A549 treated with Mapracorat at 1 μM for 4 hours (cell line): ENCODE measurements at places on chromosomes 12 and 14. TPM values are rescaled to one million over a fixed set of nuclear protein-coding genes. Genes with fewer than 3 reads are reported as not detected.

APOF gene
- not detected in 5 replicates for total RNA-seq

CMKLR1 gene
- 0.13 TPM in 1 of 5 replicates, not detected in the others for total RNA-seq

NGB gene
- total RNA-seq = not detected in 5 replicates

POTEG gene
- not detected in 5 replicates for total RNA-seq

STAB2 gene
- total RNA-seq = not detected in 5 replicates

TNS2 gene
- total RNA-seq = 35.6 to 67.7 TPM (median 53.7 TPM) in 5 replicates

TM9SF1 gene
- 58.4 to 64.8 TPM (median 63.8 TPM) in 5 replicates for total RNA-seq

KRT78 gene
- total RNA-seq = 0.10 to 0.31 TPM (median 0.15 TPM) in 3 of 5 replicates, not detected in the others

POTEM gene
- total RNA-seq = not detected in 5 replicates

B4GALNT1 gene
- 30.6 to 47.9 TPM (median 44.0 TPM) in 5 replicates for total RNA-seq

TECPR2 gene
- total RNA-seq = 5.7 to 10.0 TPM (median 8.5 TPM) in 5 replicates

KCNH5 gene
- total RNA-seq = 0.02 TPM in 1 of 5 replicates, not detected in the others

FRS2 gene
- 8.5 to 10.8 TPM (median 10.2 TPM) in 5 replicates for total RNA-seq

PTPRO gene
- 0.05 to 0.20 TPM (median 0.12 TPM) in 3 of 5 replicates, not detected in the others for total RNA-seq

GLIPR1L2 gene
- 0.09 to 0.33 TPM (median 0.24 TPM) in 5 replicates for total RNA-seq

PGF gene
- total RNA-seq = 3.1 to 4.5 TPM (median 4.1 TPM) in 5 replicates

FSCB gene
- total RNA-seq = not detected in 5 replicates

COPS7A gene
- 47.2 to 58.3 TPM (median 55.9 TPM) in 5 replicates for total RNA-seq

CRIP2 gene
- total RNA-seq = 112 to 211 TPM (median 199 TPM) in 5 replicates

BEGAIN gene
- total RNA-seq = 5.9 to 9.6 TPM (median 7.4 TPM) in 5 replicates

ANKRD33 gene
- total RNA-seq = not detected in 5 replicates

TAS2R7 gene
- total RNA-seq = not detected in 5 replicates

GRIP1 gene
- 1.4 to 2.6 TPM (median 1.6 TPM) in 5 replicates for total RNA-seq

IL22 gene
- total RNA-seq = not detected in 5 replicates

SYT1 gene
- total RNA-seq = 4.5 to 5.8 TPM (median 5.4 TPM) in 5 replicates

RHOJ gene
- not detected in 5 replicates for total RNA-seq

DPY19L2 gene
- total RNA-seq = 1.2 to 2.7 TPM (median 2.0 TPM) in 5 replicates

MRPL52 gene
- 135 to 217 TPM (median 193 TPM) in 5 replicates for total RNA-seq

LAG3 gene
- 0.89 to 2.3 TPM (median 1.4 TPM) in 5 replicates for total RNA-seq

C1S gene
- total RNA-seq = 38.3 to 56.5 TPM (median 44.5 TPM) in 5 replicates

HNRNPC gene
- 783 to 949 TPM (median 796 TPM) in 5 replicates for total RNA-seq

C12orf50 gene
- total RNA-seq = 0.12 to 0.19 TPM (median 0.14 TPM) in 3 of 5 replicates, not detected in the others

KRT72 gene
- not detected in 5 replicates for total RNA-seq

PKP2 gene
- total RNA-seq = 5.7 to 7.4 TPM (median 6.6 TPM) in 5 replicates

MANSC4 gene
- not detected in 5 replicates for total RNA-seq

OR6C76 gene
- total RNA-seq = not detected in 5 replicates

PAH gene
- not detected in 5 replicates for total RNA-seq

TAS2R42 gene
- not detected in 5 replicates for total RNA-seq

IGFBP6 gene
- 157 to 250 TPM (median 241 TPM) in 5 replicates for total RNA-seq

EMP1 gene
- total RNA-seq = 177 to 248 TPM (median 229 TPM) in 5 replicates

IRF2BPL gene
- 10.0 to 18.7 TPM (median 17.8 TPM) in 5 replicates for total RNA-seq

DDN gene
- 0.57 to 1.1 TPM (median 0.81 TPM) in 5 replicates for total RNA-seq

BLOC1S1 gene
- total RNA-seq = 129 to 155 TPM (median 147 TPM) in 5 replicates

TEX22 gene
- total RNA-seq = 0.13 to 0.53 TPM (median 0.16 TPM) in 5 replicates

PTPRQ gene
- total RNA-seq = 0.01 to 0.02 TPM (median 0.01 TPM) in 3 of 5 replicates, not detected in the others

PRKD1 gene
- total RNA-seq = 2.0 to 3.1 TPM (median 2.3 TPM) in 5 replicates

EXOC5 gene
- 26.4 to 46.0 TPM (median 37.8 TPM) in 5 replicates for total RNA-seq

LGALS3 gene
- total RNA-seq = 163 to 181 TPM (median 169 TPM) in 5 replicates

SSPN gene
- 0.43 to 0.73 TPM (median 0.48 TPM) in 5 replicates for total RNA-seq

AQP2 gene
- not detected in 5 replicates for total RNA-seq
